ENCODE measurements at places on chromosomes 4 and X.

- no peak for DNase-seq
Measured at GRCh38 chr4:37667197-37668100, 18.7 kb downstream of the RELL1 start.

DNA sequence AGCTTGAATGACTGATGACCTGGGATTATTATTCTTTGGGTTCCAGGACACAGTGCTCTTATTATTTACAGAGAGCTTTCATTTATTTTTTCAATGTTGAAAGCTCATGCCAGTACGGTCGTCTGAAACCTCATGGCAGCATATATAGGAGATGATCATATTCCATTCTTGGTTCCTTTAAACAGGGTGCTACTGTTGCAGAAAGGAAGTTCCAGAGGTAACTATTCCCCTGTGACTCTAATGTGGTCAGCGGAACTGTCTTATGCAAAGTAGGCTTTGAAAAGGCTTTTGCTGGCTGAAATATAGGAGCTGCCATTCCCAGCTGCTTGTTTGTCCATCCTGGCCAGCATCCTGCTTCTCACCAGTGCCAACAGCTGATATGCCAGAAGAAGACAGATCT lies 208.3 kb upstream of the LEF1 start:
- no peak for DNase-seq

GRCh38 chr4:25970226-25970675 lies 56.2 kb downstream of the SMIM20 start:
- no peak for DNase-seq

GRCh38 chr4:25767877-25768725 lies 94.7 kb downstream of the SEL1L3 start:
- DNase-seq = peak; percentile 5

DNA sequence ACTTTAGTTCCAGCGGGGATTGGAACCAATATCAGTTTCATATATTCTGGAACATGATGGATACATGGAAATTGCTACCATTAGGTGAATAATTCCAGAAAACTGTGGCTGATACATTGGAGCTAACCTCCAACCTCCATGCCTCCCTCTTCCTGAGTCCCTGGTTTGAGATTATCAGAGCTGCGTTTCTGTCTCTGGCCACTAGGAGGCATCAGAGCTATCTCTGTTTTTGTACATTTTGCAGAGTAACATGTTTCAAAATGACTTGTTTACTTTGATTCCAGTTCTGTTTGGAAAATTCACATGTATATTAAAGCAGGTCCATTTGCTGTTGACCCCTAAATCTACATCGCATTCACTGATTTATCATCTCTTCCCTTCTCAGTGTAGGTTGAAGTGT lies 2.4 kb upstream of the RAB40AL start:
- DNase-seq = no peak

DNA sequence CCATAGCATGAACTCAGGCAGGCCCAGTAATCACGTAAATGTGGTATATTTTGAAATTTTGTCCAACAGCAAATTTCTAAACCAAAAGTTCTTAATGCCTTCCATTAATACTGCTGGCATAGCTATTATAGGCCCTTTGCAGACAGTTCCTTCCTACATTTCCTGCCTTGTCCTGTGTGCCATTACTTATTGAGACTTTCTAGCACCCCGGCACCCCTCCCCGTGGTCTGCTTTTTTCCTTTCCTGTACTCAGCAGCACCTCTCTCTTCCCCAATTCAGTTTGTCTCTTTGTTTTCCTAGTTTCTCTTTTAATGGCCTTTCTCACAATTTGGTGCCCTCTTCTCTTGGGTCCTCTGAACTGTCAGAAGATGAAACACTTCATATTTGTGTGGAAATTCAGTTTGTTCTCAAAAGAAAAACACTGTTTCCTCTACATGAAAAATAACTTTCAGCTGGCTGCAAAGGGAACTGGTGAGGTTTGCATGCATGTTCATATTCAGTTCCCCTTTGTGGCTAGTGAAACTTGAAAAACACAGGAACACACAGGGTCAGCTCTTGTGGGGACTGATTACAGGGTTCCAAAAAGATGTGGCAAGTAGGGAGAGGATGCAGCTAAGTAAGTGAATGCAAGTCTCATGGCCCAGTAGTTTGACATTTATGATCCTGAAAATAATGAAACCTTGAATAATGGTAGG lies 17.1 kb downstream of the GPR34 start:
- DNase-seq = no peak
